ENCODE measurements at places on chromosomes 2 and 18. TPM values are rescaled to one million over a fixed set of nuclear protein-coding genes. Genes with fewer than 3 reads are reported as not detected.

DNA sequence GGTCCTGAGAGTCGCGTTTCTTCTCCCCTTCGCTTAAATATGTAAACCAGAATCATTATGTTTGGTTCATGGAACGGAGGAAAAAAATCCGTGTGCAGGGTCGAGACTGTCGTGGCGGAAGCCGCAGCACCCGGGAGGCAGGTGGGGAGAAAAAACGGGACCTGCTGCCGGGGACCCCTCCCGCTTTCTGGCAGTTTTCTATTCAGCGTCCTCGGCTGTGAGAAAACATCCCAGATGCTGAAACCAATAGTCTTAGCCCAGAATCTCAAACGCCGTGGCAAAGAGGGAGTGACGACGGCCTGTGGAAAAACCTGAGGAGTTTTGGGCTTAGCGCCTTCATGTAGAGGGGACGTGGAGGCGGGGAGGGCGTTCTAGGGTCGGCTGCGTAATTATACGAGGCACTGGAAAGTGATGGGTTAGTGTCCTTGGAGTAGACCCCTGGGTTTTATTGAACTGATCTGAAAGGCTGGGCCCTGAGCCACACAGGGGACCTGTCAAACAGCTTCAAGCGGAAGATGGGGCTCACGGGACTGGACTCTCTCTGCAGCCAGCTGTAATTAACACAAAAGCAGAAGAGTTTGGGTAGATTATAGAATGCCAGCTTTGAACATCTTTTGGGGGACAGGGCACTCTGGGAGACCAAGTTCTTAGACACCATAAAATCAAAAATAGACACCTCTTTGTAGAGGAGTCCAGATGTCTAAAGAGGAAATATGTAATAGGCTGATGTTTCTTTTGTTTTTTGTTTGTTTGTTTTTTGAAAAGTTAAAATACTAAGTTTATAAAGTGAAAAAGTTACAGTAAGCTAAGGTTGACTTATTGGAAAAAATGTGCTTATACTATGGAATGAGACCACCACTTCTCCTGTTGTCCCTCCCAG lies 834 bp upstream of the BUB1 start:
- DNase-seq = peak; percentile 16

- DNase-seq = no peak
Measured at GRCh38 chr2:238567067-238567855, 140.5 kb downstream of the ASB1 start.

Gene WDR7
- 22.1 TPM for total RNA-seq

DNA sequence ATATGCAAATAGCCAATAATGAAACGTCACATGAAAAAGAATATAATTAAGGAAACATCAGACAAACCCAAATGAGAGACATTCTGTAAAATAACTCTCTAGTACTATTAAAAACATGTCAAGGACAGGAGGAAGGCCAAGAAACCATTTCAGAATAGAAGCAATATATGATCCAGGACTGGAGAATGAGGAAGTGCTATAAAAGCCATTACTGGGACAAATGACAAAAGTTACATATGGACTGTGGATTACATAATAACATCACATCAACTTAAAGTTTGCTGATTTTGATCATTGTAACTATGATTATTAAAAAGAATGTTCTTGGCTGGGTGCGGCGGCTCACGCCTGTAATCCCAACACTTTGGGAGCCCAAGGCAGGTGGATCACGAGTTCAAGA lies 81.3 kb downstream of the CRACDL start:
- DNase-seq = no peak

GRCh38 chr2:85865539-85866164 lies 23.1 kb downstream of the ST3GAL5 start:
- DNase-seq = no peak

GRCh38 chr18:13494871-13495445 lies 231.4 kb downstream of the FAM210A start:
- DNase-seq = no peak

Gene CENPA
- 0.62 TPM for total RNA-seq

Gene IL36RN
- total RNA-seq = not detected

- no peak for DNase-seq
Measured at GRCh38 chr2:11521775-11522174, 12.1 kb upstream of the GREB1 start.

Gene FSIP2
- total RNA-seq = 0.69 TPM

Gene CETN1
- not detected for total RNA-seq

- DNase-seq = no peak
Measured at GRCh38 chr2:27265536-27265870, 2.7 kb upstream of the SLC30A3 start.

Measured in CD8-positive, alpha-beta T cell (primary cell).